ENCODE measurements at places on chromosomes 13 and 19.

- no peak for DNase-seq
These were observed 18.9 kb upstream of the ZNRF4 start for GRCh38 chr19:5436106-5436947.

DNA sequence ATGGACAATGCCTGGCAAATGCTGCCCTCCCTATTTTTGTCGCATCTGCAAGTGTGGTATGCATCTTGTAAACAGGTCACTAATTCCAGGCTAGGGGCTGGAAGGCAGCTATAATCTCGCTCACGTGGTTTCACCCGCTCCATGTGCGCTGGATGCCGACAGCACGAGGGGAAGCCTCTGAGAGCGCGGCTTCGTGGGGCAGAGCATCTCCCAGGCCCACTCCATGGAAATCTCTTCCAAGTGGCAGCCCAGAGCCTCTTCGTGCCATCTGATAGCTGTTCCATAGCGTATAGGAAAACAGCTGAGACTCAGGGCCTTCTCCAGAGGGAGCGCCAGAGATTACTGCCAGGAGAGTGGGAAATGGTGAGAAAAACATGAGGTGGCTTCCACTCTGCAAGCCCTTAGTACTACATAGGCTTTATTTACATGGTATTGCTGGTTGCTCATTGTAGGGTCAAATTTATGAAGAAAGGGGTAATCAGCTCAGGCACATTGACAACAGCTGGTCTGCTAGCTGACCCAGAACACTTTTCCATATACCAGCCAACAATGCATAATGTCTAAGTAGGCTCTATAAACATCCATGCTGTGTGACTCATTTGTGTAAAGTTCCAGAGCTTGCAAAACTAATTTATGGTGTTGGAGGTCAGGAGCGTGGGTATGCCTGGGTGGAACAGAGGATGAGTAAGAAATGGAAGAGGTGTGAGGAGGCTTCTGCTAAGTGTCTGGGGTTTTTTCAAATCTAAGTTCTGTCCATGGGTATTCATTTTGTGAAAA is 165.2 kb downstream of the SHISA2 start:
- DNase-seq, result no peak

DNA sequence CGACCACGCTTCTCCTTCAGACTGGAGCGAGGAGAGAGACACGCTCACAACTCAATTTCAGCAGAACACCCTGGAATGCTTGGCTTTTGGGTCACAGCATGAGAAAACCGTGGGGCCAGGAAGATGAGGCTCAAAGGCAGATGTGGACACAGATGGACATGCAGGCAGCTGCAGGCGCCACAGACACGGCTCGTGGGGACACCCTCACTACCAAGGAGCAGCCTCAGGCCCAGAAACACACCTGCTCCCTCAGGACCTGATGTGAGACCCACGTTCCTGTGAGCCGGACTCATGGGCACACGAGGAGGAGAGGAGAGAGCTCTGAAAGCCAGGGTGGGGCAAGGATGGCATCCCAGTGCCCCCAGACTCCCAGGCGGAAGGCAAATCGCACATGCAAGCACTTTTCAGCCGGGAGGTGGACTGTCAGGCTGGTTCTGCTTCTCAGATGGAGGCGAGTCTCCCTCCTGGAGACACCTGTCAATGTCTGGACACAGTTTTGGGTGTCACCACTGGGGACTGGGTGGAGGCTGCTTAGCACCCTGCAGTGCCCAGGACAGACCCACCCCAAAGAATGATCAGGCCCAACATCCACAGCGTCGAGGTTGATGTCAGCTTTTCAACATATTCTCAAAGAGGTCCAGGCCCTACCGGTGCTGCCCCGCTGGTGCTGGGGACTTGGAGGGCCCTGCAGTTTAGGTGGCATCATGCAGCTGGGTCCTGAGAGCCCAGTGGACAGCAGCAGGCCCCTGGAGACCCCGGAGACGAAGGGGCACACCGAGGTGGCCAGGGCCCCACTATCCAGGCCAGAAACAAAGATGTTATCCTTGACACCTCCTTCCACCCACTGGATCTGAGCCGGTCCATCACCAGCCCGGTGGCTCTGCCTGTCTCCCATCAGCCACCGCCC is 2.3 kb downstream of the ABHD17A start:
- no peak for DNase-seq

DNA sequence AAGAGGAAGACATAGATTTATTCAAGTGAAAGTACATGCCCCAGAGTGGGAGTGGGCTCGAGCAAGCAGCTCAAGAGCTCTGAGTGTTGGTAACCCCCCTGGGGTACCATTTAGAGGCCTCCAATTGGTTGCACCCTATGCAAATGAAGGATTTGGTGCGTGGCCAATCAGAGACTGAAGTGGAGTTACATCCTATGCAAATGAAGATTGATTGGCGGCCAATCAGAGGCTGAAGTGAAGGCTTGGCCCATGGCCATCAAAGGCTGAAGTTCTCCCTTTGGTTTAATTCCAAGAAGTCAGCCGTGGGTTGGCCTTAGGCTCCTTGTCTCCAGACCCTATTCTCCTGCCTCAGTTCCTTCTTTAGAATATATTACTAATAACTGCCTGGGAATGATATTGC is 12.9 kb upstream of the IGFL1 start:
- DNase-seq, result no peak

GRCh38 chr19:17328517-17329365 is 5.9 kb downstream of the ANO8 start:
- DNase-seq, result no peak

Data from NCI-H460 (cell line).